ENCODE measurements at places on chromosomes 1 and 21.

DNA sequence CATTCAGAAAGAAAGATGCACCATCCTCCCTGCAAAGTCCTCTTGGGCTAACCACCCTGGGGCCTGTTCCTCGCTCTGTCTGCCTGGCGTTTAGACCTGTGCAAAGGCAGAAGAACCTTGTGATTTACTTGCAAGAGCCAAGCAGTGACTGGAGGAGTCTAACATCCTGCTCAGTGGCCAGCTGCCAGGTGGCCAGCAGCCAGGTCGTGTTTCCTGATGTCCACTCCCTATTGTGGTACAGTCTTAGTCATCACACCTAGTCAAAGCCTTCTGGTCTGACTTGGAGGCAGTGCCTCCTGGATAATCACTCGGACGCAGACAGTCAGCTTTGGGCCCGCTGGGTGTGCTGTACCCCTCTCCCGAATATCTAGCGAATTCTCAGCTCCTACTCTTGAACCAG lies 118.1 kb downstream of the PGBD5 start:
- DNase-seq: peak; percentile 81

DNA sequence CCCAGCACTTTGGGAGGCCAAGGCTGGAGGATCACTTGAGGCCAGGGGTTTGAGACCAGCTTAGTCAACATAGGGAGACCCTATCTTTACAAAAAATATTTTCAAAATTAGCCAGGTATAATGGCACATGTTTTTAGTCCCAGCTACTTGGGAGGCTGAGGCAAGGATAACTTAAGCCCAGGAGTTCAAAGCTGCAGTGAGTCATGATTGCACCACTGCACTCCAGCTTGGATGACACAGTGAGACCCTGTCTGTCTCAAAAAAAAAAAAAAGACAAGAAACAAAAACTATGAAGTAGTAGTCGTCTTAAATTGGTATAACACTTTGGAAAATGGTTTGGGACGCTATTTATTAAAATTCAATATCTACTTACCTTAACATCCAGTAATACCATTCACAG lies 7.7 kb downstream of the AIM2 start:
- no peak for DNase-seq

GRCh38 chr1:12594966-12595756 lies 22.8 kb downstream of the DHRS3 start:
- peak; percentile 61 for DNase-seq

DNA sequence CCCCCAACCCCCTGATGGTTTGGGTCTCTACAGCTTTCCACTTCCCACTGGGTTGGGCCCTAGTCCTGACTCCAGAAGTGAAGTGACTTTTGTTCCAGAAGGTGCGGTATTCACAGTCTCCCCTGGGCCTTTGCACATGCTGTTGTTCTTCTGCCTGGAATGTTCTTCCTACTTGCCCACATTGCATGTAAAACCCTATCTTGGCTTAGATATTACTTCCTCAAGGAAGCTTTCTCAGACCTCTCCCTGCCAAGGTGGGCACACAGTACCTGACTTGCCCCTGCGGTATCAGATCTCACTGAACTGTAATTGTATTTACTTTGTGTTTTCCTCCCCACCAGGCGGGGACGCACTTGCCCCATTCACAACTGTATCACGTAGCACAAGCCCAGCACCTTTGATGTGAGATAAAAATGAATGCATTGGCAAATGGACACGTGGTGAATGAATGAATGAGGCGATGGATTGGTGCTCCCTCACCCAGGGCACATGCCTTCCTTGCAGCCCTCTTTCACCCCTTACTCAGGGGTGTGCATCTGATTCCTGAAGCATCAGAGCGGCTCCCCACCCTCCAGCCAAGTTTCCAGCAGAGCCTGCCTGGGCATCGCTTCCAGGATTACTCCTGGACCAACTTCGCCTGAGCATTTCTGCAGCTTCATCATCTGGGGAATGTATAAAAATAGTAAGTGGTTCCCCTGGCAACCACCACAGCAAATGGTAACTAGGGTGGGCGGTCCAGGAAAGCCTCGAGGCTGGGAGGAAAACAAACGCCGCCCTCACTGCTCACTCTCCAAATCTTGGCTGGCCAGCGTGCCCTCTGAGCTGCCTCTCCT lies 19.8 kb downstream of the NENF start:
- no peak for DNase-seq

DNA sequence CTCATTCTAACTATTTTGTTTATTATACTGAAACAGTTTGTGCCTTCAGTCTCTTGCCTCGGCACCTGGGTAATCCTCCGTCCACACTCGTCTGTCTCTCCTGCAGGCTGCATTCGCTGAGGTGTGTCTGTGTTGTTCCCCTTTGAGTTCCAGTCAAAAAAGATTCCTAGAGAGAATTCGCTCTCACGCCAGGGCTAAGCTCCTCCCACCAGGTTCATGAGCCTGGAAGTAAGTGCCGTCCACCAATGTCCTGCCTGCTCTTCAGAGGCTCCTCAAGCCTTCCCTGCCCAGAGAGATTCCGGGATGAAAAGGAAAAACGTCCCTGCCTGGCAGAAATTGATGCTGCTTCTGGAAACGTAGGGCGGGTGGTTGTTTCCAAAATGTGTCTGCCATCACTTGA lies 12.9 kb downstream of the KIAA2013 start:
- DNase-seq: no peak

- DNase-seq: peak; percentile 41
Observed at GRCh38 chr1:159960721-159961381, 6.8 kb upstream of the SLAMF9 start.

Measured in urothelium cell line (cell line).